Putamen (tissue), 1 donor: ENCODE measurements at places on chromosomes 1 and 21.

DNA sequence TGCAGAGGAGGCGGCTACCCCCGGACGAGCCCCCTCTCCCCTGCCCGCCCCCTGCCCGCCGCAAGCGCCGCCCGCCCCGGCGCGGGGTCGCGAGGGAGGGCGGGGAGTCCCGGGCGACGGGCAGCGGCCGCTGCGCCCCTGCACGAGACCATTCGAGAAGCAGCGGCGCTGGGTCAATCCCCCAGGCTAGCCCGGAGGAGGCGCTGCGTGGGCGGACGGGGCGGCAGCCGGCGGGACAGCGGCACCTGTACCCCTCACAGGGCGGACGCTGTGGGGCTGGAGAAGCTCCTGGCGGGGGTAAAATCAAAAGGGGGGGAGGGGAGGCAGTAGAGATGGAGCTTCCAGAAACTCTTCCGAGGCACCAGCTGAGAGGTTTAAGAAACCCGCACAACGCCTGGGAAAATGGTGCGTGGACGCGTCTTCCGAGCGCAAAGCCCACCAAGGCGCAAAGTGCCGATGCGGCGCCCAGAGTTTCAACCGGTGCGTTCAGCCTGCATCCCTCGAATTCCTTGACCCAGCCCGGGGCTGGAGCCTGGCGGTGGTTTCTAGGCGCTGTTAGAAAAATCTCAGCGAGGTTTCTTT lies at the start of gene PLPPR5:
TSS of gene PLPPR5 (minus strand) at position 1 of the 582 bp plus-strand sequence. CDS start 190 bp downstream, outside the sequence.
- DNase-seq, result no peak

DNA sequence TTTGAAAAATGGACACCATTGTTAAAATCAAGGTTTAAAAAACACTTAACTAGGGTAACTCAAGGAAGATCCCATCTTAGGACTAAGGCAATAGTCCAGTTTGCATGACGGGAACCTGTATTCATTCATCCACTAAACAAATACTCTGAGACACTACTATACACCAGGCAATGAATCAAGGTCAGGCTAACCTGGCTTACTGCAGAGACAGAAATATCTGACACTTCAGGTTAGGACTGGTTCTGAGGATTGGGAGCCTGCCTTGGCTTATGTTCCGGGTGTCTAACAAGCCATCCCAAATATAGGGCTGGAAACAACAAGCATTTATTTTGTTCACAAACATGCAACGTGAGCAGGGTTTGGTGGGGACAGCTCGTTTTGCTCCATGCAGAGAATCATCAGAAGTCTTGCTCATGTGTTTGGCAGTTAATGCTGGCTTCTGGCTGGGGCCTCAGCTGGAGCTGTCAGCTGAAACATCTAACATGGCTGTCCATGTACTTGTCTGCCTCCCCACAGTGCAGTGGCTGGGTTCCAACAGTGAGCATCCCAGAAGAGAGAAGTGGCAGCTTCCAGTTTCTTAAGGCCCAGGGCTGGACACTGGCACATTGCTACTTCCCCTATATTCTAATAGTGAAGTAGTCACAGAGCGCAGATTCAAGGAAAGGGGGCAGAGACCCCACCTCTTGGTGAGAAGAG lies 37.0 kb upstream of the CAMK1G start:
- DNase-seq, result no peak

DNA sequence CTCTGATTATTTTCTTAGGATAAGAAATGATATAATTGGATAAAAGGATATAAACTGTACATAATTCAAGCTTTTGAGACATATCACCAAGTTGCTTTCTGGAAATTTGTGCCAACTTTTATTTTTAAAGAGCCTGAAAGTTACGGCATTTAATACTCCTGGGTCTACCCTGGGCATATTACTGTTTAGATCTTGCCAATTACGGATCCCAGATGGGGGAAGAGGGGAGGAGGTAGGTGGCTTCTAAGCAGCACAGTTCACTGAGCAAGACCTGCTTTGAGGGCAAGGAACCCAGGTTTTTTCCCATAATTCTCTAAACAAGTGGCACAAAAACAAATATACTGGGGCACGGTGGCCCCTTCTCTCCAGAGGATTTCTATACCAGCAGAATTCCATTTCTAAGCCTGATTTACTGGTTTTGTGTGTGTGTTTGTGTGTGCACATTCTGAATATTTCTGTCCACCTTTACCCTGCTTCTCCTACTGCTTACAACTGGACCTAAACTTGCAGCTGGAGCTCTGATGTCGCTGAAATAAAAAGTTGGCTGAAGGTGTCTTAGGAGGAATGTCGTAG lies 76.7 kb downstream of the LAMC2 start:
- DNase-seq, result no peak

DNA sequence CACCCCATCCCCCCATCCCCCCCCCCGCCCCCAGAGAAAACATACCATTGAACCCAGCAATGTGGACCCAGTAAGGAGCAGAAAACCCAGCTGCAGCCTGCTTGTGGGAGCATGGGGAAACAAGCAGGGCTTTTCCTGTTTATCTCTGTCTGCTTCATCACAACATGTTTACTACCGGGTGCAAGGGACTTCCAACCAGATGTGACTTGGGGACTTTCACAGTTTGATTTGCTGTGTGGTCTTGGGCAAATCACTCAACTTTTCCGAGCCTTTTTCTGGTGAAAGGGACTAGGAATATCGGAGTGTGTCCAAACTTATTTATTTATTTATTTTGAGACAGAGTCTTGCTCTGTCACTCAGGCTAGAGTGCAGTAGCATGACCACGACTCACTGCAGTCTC lies 3.2 kb downstream of the TMCC2 start:
- DNase-seq, result no peak

DNA sequence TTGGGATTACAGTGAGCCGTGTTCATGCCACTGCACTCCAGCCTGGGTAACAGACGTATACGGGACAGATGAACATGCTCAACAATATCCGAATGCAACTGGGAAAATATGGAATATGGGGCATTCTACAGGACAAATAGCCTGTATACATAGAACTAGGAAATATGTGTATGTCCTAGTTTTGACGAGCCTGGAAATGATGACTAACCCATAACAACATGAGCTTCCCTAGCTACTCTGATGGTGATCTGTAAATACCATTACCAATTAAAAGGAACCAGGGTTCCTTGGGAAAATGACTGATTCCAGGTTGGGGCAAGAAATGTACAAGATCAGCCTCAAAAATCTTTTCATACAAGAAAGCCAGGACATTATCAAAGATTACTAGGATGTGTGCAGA lies 42.8 kb upstream of the ARTN start:
- no peak for DNase-seq

DNA sequence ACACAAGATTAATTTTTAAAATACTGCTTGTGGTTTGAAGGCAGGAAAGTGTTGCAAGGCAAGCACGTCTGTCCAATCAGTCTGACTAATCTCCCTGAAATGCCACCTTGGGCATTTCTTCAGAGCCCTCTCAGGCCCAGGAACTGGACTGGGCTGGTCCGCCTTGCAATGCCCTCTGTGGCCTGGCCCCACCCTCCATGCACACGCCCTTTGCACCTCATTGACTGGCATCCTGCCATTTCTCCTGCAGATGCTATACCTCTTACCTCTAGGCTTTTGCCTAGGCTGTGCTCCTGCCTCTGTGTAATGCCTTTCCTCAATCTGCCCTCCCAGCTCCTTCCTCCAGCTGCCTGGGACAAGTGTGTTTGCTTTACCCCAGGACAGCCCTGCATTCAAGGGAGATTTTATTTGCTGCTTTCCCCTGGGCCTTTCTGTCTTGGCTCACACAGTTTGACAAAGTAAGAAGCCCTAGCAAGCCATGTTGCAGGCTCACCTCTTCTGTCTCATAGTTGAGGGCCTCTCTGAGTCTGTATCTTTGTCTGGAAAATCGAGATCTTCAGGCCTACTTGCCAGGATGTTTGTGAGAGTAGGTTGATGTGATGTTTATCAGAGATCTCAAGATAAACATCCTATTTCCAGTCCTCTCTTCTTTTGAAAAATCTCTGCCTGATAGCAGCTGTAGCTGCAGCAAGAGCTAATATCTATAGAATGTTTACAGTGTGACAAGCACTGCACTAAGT lies 149.2 kb upstream of the JUN start:
- no peak for DNase-seq

GRCh38 chr1:1371364-1371745 lies 3.7 kb downstream of the AURKAIP1 start:
- DNase-seq, result no peak

- peak; percentile 9 for DNase-seq
These were observed 63.2 kb downstream of the SYDE2 start for GRCh38 chr1:85137660-85138059.

DNA sequence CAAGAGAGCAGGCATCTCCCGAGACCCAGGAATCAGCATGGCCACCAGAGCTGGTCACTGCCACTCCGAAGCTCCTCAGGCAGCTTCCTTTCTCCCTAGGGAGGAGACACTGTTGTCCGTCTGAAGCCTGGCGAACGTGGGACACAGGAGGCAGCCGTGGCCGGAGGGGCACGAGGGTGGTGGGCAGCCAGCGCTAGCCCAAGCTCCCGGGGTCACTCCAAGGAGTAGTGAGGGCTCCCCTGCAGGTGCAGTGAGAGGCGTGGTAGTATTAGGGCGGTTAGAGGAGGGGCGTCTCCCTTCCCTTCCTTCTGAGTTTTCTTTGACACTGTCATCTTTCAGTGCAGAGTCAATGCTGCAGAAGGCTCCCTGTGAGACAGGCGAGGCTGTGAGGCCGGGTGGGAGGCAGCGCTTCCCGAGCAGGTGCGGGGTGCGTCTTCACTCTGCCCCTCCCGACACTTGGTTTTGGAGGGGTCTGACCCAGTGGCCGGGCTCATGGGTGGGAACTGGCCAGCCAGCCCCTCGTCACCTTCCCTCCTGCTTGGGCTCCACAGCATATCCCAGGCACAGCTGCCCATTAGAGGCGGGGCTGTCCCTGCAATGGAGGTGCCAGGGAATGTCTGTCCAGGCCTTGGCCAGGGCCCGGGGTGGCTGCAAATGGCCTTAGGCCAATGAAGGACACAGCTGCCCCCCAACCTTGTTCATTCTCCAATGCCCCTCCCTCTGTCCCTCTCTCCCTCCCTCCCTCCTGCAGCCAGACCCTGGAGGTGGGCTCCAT lies 171.6 kb upstream of the ARHGEF16 start:
- no peak for DNase-seq

DNA sequence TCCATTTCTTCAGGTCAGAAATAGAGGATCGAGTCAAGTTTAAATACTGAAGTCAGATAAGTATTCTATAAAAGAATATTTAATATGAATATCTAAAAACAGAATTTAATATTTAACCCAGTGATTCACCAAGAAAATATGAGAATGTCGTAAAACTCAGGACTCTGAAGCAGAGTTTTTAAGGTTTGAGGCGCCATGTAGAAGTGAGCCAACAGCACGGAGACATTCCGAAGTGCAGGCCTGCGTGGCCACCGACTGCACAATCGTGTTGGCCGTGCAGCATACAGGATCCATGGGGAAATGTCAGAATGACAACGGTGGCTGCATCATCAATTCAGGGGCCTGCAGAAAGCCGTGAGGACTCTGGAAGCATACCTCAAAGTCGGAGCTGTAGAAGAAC lies 23.4 kb downstream of the MRAP start:
- no peak for DNase-seq

- DNase-seq, result no peak
These were observed 21.5 kb downstream of the GJA5 start for GRCh38 chr1:147738739-147739476.

GRCh38 chr1:119115736-119116135 lies 24.7 kb downstream of the WARS2 start:
- no peak for DNase-seq

- DNase-seq, result no peak
These were observed 29.0 kb downstream of the ATP2B4 start for GRCh38 chr1:203655671-203656070.
